ENCODE measurements at places on chromosomes 3 and 15. TPM values are rescaled to one million over a fixed set of nuclear protein-coding genes. Genes with fewer than 3 reads are reported as not detected.

LRRC31 gene
- not detected for total RNA-seq

ATP8B4 gene
- not detected for total RNA-seq

SLC12A1 gene
- not detected for total RNA-seq

EXD1 gene
- total RNA-seq = not detected

NAA80 gene
- 10.0 TPM for total RNA-seq

SERPINI2 gene
- not detected for total RNA-seq

ASB14 gene
- total RNA-seq = not detected

Data from thoracic aorta endothelial cell (primary cell).